ENCODE measurements at places on chromosomes 7 and 10.
A peak's percentile ranks its signal among the peaks of the same experiment; 100 is the strongest.

DNA sequence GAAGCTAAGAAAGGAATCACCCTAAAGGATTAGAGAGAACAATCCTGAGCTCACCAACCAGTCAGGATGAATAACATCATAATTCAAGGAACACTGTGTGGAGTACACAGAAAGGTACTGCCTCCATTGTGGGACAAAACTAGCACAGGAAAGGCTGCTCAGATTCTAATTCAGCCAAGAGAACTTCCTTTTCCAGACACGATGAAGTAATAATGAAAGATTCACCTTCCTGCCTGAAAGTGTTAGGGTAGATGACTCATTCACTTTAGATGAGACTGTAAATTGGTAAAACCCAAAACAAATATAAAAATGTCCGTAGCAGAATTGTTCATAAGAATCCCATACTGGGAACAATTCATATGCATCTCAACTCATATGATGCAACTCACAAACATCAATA lies 167.2 kb downstream of the CDC14C start:
- peak; percentile 24 for DNase-seq

- DNase-seq, result no peak
Observed at GRCh38 chr10:14603534-14604102, 171.1 kb downstream of the FAM107B start.

GRCh38 chr10:30781670-30782121 lies 152.1 kb upstream of the LYZL2 start:
- DNase-seq, result no peak

- no peak for DNase-seq
Observed at GRCh38 chr7:16436306-16436705, 15.0 kb upstream of the CRPPA start.

GRCh38 chr10:52775132-52775647 lies 2.6 kb upstream of the MBL2 start:
- DNase-seq, result no peak

GRCh38 chr10:78916227-78916626 lies 152.5 kb upstream of the ZMIZ1 start:
- no peak for DNase-seq

DNA sequence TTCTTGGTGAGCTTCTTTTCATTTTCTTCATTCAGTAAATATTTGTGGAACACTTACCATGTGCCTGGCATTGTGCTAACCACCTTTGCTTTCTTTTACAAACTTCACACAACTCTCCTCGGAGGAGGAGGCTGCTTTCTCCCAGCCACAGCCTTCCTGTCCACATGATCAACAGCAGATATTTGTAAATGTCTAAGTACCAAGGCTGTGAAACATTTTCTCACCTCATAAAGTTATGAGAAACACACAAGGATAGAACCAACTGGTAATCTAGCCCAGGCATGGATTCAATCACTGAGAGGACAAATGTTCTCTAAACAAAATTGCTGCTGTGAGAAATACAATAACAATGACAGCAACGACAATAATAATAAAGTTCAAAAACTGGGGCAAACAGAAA lies 3.9 kb downstream of the CTTNBP2 start:
- DNase-seq, result no peak

DNA sequence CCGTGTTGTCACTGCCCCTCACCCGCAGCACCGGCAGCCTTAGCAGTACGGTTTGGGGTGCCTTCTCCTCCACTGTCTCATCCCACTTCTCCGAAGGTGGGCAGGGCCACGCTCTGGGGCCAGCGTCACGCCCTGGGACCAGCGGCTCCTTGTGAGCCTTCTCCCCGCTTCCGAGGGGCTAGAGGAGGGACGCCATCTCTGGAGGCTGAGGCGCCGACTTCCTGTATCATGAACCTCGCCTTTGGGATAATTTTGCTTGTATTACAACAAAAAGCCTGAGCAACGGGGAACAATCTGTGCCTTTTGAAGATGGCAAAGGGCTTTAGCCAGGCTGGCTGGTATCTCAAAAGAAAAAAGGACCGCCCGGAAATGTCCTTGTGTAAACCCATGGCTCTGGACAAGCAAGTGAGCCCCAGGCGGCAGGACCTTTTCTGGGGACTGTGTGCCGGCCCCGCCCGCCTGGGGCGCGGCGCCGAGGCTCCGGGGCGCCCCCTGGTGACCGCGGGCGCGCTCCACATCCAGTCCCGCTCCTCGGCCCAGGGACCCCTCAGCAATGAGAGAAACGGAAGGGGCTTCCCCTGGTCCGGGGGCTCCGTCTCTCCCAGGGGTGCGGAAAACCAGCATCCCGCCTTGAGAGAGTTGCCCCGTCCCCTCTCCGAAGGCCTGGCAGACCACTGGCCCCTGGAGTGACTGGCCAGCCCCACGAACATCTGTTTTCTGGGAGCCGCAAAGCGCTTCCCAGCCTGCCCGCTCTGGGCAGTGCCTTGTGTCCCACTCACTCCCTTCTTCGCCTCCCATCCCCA lies 3.8 kb downstream of the DEPP1 start:
- DNase-seq, result peak; percentile 58

GRCh38 chr7:95811846-95812445 lies 39.6 kb downstream of the DYNC1I1 start:
- no peak for DNase-seq

DNA sequence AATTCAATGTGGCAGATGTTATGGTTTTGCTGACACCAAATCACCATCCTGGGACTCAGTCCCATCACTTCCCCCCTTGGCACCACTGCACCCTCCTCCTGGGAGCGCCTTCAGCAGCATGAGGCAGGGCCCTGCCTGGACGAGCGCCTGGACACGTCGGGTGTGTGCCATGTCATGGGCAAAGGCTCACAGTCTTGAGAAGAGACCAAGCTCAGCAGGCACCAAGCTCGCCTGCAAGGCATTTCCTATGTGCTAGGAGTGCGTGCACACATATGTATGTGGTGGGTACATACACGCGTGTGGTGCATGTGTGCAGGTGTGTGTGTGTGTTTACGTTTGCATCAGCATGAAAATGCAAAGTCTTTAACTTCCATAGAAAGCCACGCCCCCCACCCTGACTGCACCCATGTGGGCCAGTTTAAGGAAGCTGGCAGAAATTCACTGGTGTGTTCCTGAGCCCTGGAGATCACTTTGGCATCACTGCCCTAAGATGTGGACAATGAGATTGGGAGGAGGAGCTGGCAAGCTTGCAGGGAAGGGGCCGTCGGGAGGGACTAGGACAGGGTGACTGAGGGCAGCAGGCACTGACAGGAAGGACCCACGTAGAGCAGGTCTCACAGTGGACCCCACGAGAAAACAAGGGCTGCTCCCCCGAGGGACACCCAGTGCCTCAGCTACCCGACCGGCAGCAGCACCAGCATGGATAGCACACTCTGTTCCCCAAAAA lies 169.9 kb upstream of the PPP2R2D start:
- DNase-seq, result no peak

- no peak for DNase-seq
Observed at GRCh38 chr10:131723297-131724168, 177.3 kb upstream of the PPP2R2D start.

GRCh38 chr7:117796889-117797288 lies 76.4 kb downstream of the CTTNBP2 start:
- no peak for DNase-seq

- no peak for DNase-seq
Observed at GRCh38 chr10:20993830-20994527, 96.9 kb upstream of the NEBL start.

DNA sequence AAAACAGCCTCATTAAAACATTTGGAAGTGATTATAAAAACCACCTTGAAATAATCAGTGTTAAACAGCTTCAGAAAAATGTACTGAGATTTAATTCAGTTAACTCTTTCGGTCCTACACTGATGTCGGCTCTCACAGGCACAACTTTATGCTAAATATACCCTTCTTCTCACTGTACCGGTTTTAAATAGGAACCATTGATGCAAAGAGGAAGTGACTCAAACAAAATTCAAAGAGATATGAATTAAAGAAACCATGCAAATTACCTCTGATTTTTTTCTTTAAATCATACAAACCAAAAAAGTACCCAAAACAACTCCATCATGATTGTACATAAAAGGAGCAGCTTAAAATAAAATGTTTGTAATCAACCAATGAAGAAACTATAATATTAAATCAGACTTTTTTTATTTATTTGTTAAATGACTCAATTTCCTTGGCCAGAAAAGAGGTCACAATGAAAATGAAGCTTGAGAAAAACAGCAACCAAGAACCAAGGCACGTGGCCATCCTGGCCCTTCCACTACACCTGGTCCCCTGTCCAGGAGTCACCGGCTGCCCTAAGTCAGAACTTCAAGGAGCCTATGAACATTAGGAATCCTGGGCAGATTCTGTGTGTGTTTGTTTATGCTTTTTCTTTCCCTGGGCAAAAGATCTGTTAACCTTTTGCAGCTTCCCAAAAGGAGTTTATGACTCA lies 73.0 kb upstream of the CABCOCO1 start:
- DNase-seq, result no peak

GRCh38 chr7:48381571-48381970 lies 210.3 kb downstream of the ABCA13 start:
- DNase-seq, result no peak

DNA sequence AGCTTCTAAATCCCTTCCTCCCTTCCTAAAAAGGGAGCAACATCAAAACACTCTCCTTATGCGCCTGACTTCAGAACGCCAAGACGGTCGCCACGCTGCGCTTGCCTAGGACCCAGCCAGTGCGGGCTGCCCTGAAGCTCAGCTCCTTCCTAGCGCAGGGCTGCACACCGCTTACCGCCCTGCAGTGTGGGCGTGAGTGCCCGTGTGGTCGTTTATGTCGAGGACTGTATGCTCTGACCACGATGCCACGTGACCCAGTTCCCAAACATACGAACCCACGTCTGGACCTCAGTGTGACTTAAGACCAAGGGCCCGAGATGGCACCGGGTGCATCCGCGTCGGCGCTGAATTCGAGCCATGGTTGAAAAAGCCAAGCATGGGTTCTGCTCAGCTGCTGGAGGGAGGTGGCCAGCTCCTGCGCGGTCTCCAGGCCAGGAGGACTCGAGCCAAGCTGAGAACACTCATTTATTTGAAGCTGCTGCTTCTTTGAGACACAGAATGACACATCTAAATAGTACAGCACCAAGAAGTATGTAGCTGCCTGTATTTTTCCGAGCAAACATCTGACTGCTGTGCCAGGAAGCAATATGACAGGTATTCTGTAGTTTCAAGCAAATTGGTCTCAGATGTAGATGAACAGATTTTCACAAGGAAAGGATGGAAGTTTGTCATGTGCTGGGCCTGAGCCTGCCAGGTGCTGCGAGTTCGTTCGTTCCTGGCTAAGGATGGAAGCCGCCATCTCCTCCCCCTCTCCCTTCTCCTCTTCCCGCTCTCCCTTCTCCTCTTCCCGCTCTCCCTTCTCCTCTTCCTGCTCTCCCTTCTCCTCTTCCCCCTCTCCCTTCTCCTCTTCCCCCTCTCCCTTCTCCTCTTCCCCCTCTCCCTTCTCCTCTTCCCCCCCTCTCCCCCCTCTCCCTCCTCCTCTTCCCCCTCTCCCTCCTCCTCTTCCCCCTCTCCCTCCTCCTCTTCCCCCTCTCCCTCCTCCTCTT lies 184.7 kb downstream of the EBF3 start:
- no peak for DNase-seq

DNA sequence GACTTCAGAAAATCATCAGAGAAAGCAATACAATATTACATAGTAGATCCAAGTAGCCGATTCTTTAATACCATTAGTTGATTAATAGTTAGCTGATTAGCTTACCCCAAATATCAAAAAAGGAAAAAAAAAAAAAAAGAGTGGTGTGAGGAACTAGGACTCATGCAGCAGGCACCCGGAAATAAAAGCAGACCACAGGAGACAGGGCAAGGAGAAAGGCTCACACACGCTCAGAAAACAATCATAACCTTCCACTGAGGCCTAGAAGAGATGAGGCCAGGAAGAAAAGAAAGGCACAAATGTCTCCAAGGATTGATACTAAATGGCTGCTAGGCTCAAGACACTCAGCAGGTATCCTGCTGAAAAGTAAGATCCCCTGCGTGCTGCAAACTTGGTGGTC lies 25.9 kb downstream of the TRDMT1 start:
- no peak for DNase-seq

- DNase-seq, result no peak
Observed at GRCh38 chr7:88062238-88062637, 128.2 kb downstream of the ADAM22 start.

GRCh38 chr7:69388452-69389137 lies 209.7 kb upstream of the AUTS2 start:
- no peak for DNase-seq

DNA sequence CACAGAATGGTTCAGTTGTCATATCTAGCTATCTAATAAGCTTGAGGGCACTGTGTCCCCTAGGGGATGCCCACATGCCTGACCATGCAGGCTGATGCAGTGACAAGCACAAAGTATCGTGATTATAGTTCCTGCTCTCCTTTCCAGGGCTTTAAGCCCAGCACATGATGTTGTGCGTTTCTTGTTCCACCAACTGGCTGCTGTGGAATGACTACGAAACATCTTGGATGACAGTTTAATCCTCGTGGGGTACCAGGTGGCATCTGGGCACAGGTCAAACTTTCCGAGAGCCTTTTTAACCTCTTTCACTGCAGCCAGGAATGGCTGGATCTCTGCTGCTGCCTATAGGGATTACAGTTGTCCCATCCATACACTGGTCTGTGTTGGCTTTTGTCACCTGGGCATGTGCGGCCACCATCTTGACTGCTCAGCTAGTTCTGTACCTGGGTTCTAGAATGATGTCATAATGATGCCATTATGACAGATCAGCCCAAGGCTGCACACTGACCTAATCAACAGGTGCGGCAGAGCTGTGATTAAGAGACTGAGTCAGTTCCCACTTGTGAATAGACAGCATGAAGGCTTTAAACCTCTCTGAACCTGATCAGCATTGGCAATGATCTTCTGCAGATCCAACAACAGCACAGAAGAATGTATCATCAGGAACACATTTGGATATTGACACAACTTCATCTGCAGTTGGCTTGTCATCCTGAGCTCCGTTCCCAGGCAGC lies 144.1 kb downstream of the DLG5 start:
- DNase-seq, result no peak

DNA sequence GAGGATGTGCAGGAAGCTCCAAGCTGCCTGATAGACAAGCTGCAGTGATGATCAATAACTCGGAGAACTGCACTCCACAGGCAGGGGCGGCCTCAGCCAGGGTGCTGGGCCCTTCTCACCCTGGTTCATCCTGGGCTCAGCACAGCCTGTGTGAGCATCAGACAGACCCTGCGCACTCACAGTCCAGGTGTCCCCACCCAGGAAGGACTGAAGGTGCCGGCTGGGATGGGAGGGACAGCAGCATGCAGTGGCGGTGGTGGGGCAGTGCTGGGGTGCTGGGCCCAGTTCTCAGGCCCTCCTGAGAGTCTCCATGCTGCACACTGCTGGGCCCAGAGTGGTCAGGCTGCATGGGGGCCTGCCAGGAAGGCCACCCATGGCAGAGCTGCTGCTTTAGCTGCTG lies 74.1 kb downstream of the ITIH5 start:
- DNase-seq, result no peak

GRCh38 chr10:43878386-43878785 lies 229.7 kb upstream of the ZNF32 start:
- no peak for DNase-seq

Data from activated CD4-positive, alpha-beta T cell treated with anti-CD3 and anti-CD28 coated beads, Interleukin-2, amount 50 U/mL, for 16 hours (primary cell).